ENCODE measurements at places on chromosomes 7 and 10.

GRCh38 chr10:35903021-35903420 is 260.9 kb upstream of the FZD8 start:
- DNase-seq = no peak

DNA sequence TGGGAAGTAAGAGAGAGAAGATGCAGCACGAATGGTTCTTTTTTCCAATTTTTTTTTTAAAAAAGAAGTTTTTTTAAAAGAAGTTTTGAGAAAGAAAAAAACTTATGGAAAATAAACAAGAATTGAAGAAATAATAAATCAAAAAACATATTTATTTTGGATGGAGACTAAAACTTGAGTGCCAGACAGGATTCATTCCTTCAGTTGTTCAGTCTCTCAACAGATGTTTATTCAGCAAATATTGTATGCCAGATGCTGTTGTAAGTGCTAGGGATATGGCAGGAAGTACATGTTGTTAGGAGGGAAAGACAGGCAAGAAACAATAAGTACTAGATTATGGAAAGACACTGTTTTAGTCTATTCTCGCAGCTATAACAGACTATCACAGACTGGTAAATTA is 750.7 kb upstream of the PHF14 start:
- no peak for DNase-seq

DNA sequence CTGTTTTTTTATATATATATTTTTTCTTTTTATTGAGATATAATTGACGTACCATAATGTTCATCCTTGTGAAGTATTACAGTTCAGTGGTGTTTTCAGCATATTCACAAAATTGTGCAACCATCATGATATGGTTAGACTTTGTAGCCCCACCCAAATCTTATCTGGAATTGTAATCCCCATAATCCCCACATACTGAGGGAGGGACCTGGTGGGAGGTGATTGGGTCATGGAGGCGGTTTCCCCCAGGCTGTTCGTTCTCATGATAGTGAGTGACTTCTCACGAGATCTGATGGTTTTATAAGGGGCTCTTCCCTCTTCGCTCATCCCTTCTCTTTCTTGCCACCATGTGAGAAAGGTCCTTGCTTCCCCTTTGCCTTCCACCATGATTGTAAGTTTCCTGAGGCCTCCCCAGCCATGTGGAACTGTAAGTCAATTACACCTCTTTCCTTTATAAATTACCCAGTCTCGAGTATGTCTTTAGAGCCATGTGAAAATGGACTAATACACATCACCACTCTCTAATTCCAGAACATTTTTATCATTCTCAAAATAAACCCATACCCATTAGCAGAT is 73.9 kb upstream of the SMNDC1 start:
- no peak for DNase-seq

DNA sequence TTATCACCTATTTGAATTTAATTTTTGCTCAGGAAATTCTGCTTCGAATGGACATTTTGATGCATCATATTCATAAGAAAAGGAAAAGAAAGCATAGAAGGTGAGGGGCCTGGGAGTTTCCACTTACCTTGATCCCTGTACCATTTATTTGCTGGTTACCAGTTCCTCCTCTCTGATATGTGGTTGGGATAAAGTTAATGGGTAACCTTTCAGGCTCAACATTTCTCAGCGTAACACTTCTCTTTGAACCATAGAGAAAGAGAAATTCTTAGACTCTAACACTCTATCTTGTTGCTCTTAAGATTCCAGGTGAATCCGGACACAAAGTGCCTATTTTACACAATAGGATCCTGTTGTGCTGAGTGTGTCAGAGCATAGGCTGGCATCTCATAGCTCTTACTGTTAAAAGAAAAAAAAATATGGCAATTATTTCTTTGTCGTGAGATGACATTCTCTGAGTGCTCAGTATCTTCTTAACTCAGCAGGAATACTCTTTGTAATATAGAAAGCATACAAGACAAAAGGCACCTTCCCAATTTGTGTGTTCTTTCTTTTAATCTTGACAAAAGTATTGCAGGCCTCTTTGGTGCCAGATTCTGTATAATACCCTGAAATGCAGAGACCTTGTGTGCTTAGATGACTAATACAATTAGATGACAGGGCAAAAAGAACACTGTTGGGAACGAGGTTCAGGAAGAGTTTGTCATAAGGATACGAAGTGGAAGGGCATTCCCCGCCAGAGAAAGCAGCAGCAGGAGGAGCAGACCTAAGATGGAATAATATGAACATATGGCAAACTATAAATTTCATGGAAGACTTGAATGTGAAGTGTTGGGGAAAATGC is 689.6 kb downstream of the NRG3 start:
- DNase-seq = no peak

- DNase-seq = no peak
These were observed 77.2 kb upstream of the PALS2 start for GRCh38 chr7:24496036-24496435.
